GM23248 (cell line): ENCODE measurements at places on chromosomes 5 and 9. TPM values are rescaled to one million over a fixed set of nuclear protein-coding genes. Genes with fewer than 3 reads are reported as not detected.

- no peak for DNase-seq
Observed at GRCh38 chr5:1545126-1545804, 21.5 kb upstream of the LPCAT1 start.

DNA sequence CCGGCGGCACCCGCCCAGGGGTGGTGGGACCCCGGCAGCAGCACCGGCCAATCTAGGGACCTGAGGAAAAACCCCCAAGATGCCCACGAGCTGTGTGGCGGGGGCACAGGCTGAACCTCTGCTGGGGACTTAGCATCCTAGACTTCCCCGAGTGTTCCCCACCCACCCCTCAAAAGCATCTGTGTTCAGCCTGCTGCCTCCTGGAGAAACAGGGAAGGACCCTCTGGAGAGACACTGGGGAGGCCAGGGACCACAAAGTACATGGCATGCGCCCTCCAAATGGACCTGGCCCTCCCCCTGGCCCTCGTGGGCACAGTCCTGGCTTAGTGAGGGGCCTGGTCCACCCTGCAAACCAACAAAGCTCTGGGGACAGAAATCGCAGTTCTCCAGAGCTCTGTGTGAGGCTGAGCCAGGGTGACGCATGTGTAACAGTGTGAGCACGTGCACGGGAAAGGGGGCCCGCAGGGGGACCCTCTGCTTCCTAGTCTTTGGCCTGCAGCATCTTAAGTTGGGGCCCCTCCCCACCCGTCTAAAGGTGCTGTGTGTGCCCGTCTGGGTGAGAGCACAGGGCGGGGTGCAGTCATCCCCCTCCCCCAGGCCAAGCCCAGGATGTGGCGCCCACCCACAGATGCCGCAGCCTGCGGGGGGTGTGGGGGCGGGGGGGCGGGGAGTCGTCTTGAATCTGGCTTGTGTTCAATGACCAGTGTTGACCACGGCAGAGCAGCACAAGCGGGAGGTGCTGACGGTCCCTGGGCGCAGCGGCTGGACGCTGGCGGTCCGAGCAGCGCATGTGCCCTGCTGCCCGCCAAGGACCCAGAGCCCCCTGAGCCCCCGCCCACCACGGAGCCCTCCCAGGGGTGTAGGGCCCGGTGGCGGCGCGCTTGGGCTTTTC, 672 bp upstream of the KCNT1 start:
- peak; percentile 26 for DNase-seq

GRCh38 chr9:137960496-137960895, 82.9 kb downstream of the CACNA1B start:
- no peak for DNase-seq

- DNase-seq = no peak
Observed at GRCh38 chr9:134970719-134971118, 53.0 kb upstream of the FCN1 start.

- no peak for DNase-seq
Observed at GRCh38 chr9:93295456-93296076, 111.6 kb downstream of the WNK2 start.

- peak; percentile 28 for DNase-seq
Observed at GRCh38 chr5:90518661-90519060, 10.7 kb downstream of the LYSMD3 start.

DNA sequence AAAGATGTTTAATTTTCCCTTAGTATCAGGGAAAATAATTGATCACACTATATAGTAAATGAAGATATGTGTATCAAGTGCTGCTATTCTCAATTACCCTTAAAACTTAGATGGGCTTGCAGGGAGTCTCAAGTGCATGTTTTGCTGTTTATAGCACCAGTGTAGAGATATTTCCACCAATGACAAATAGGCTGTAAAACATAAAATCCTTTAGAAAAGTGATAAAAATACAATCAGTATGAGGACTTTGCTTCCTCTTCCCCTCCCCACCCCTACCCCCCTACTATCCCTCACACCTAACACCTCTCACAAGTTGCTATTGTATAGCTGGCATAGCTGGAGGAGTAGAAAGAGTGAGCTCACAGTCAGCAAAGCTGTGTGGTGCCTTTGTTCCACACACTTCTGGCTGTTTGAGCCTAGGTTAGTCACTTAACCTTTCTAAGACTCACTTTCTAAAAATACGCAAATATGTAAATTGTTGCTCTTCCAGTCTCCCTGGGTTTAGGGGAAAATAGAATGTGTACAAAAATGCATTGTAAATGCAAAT, 93.1 kb downstream of the PDE4D start:
- DNase-seq = no peak

The ADAMTSL1 gene
- total RNA-seq = 255 and 273 TPM in 2 replicates

The DBH gene
- not detected in 2 replicates for total RNA-seq

The PAEP gene
- total RNA-seq = not detected in 2 replicates
